AG20443 (cell line): ENCODE measurements at places on chromosomes 5 and 9.

DNA sequence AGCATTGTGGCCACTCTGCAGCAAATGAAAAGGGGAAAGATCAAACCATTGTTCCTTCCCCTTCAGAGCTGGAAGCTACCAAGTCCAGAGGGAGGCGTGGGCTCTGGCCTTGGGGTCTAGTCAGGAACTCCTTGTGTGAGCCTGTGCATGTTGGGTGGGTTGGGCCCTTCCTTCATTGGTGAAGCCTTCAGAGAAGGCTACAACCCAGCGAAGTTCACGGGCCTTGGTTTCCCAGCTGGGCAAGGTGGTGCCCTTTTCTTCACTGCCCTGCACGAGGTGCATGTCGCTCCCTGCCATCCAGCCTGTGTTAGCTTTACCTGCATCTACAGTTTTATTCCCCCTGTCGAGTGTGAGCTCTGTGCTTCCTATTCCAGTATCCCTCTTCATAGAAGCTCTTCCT lies 84.7 kb downstream of the ZNF618 start:
- DNase-seq, result no peak

DNA sequence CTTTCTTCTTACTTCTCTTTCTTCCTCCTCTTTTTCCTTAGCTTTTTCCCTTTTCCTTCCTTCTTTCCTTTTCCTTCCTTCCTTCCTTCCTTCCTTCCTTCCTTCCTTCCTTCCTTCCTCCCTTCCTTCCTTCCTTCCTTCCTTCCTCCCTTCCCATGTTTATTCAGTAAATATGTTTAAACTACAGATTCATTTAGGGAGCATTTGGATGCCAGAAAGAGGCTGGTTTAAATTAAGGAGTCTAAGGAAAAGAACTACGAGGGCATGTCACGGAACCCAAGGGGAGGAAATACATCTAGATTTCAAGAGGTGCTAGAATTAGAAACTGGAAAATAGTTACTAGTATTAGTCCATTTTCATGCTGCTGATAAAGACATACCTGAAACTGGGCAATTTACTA lies 320.0 kb upstream of the ARRDC3 start:
- no peak for DNase-seq

DNA sequence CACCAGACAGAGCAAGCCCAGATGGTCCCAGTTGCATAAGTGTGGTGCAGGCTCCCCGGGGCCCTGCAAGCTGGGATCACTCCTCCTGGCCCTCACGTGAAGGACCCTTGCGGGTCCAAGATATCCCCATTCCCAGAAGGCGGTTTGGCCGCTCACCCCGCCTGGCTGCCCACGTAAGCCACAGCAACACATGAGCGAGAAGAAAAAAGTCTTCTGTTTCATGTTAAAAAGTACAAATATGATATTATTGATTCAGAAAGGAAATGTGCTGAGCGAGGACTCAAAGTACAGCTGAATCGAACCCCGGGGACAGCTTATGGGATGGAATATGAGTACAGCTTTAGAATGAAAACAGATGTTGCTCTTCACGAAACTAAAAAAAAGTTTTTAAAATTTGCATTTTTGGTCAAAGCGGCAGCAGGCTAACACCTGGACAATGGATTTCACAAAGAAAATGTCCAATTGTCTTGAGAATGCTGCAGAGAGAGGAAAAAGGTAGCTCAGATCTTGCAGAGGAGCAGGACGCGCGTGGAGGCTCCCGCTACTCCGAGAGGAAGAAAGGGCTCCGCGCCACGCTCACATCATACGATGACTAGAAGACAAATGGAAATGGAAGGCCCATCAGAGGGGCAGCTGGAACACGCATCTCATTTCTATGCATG lies 427.6 kb downstream of the IRX1 start:
- no peak for DNase-seq

GRCh38 chr9:112852741-112853504 lies 37.8 kb downstream of the SLC46A2 start:
- DNase-seq, result no peak

GRCh38 chr9:7137571-7137970 lies 379.8 kb downstream of the KDM4C start:
- DNase-seq, result no peak

DNA sequence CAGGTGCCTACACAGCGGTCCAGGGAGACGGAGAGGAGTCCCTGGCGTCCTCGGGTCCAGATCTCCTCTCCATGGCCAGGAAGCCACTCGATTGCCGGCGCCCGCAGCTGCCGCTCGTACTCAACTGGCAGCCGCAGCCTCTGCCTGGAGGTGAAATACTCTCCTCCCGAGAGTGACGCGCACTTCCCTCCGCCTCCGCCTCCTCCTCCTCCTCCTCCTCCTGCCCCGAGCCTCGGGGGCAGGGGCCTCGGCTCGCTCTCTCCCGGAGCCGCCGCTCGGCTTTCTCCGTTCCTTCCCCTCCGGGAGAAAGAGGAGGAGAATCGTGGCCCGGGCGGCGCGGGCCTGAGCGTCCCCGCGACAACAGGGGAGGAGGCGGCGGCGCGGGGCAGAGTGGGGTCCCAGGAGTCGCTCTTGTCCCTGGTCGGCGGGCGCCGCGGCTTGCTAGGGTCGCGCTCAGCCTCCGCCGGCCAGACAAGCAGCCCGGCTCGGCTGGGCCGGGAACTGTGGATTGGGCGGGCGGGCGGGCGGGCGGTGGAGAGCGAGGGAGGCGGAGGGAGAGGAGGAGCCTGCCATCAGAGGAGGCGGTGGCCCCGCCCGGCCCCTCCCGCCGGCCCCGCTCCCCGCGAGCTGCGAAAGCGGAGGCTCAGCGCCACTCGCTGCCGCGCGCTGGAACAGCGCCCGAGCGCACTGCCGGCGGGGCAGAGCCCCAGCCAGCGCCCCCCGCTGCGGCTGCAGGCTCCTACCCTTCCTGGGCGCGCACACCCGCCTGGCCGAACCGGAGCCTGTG lies at the start of gene CEMIP2:
Gene CEMIP2, minus strand, starts transcription at position 126 of the 787 bp plus-strand sequence. CDS start 18,140 bp downstream, outside the sequence.
- DNase-seq, result peak; percentile 94

GRCh38 chr5:135008981-135009735 lies 24.9 kb downstream of the PITX1 start:
- DNase-seq, result no peak

GRCh38 chr9:7984203-7984602 lies 184.6 kb upstream of the DMAC1 start:
- no peak for DNase-seq

DNA sequence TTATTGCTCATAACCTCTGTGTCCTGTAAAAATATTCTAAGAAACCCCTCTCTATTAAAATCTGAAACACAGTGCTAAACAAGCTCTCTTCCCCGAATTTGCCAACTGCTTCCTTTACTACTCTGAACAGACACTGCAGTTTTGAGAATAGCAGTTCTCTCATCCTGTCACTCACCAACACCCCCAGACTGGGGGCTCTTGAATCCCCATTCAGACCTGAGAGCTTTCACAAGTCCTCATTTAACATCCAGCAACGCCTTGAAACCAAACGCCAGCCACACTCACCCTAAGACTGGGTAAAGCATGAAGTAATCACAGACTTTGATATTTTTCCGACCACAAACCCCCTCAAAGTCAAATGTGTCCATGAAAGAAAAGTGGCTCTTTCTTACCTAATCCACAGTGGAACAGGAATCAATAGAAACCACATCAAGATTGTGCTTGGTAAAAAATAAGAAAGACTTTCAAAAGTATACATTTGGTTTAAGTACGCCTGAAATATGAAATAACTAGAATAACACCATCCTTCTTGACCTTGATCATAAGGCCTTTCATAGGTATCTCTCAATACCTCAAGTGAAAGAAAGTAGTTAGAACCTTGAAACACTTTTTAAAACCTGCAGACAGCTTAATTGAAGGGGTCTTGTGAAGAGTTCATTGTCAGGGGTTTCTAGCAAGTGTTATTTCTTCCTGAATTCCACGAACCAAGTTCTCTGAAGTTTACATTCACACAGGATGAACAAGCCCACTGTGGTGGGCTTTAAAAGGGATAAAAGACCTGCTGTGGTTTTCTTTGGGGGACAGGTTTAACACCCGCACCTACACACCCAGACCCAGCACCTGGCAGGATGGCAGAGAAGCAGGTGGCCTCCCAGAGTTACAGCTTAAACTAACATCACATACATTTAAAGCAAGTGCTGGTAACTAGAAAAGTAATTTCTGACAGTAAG lies 412.6 kb downstream of the MLLT3 start:
- no peak for DNase-seq

DNA sequence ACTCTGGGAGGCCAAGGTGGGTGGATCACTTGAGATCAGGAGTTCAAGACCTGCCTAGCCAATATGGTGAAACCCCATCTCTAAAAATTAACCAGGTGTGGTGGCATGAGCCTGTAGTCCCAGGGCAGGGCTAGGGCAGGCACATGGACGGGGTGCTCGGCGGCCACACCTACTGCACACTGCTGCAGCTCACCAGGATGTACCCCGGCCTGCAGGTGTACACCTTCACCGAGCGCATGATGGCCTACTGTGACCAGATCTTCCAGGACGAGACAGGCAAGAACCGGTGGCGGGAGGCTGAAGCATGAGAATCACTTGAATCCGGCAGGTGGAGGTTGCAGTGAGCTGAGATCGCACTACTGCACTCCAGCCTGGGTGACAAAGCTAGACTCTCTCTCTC lies 3.2 kb downstream of the ST6GALNAC4 start:
- no peak for DNase-seq

DNA sequence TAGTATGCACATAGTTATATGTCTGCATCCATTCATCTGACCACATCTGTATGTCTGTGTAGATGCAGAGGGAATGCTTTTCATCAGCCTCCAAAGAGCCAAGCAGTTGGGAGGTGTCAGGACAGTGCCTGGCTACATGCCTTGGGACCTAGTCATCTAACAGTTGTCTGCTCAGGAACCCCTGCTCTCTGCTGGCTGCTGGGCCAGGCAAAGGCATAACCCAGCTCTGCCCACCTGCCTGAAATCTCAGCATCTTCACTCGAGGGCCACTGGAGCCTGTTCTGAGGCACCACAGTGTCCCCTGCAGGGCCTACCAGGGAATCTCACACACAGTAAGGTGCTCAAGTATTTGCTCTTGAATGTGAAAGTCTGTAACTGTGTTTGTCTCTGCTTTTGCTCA lies 3.7 kb downstream of the C9orf50 start:
- peak; percentile 72 for DNase-seq

DNA sequence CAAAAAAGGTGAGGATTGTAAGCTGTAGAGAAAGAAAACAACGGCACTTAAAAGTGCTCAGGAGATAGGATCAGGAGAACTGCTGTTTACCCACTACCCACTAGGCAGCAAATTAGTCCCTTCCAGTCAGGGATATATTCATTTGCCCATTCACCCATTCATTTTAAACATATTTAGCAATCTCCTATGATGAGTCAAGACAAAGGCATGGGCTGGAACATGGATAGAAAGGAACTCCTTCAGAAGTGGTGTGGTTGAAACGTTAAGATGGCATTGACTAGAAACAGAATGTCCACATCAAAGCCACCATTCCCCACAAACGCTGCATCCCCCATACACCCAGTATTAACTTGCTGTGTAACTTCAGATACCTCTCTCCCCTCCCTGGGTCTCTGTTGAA lies 225.7 kb downstream of the ASTN2 start:
- DNase-seq, result no peak

GRCh38 chr9:101047848-101048397 lies 19.4 kb downstream of the PLPPR1 start:
- no peak for DNase-seq

GRCh38 chr5:68452286-68452685 lies 236.7 kb downstream of the PIK3R1 start:
- no peak for DNase-seq

GRCh38 chr5:38803246-38803645 lies 42.6 kb upstream of the OSMR start:
- DNase-seq, result no peak

DNA sequence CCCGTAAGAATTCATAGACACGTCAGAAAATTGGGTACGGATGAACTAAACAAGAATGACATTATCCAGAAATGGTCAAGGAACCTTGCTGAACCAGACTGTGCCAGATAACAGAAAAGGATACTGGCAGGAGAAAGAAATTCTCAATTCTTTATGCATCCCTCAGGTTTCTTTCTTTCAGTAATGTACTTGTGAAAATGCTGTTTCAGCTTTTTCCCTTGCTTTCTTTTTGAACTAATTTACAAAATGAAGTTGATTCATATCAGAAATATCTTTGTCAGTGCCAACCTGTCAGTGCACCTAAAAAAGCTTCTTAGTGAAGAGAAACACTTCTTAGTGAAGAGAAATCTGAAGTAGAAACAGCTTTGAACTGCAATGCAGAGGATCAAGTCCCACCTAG lies 643.6 kb upstream of the RORB start:
- no peak for DNase-seq

- peak; percentile 94 for DNase-seq
Measured at GRCh38 chr5:2751592-2752021, at the start of gene IRX2. TSS of gene IRX2 (minus strand) at chr5:2751677. CDS start at chr5:2751413, 264 bp downstream.

- no peak for DNase-seq
Measured at GRCh38 chr5:171979606-171980005, 26.8 kb downstream of the FBXW11 start.

GRCh38 chr5:76443066-76443800 lies 40.1 kb downstream of the IQGAP2 start:
- no peak for DNase-seq

DNA sequence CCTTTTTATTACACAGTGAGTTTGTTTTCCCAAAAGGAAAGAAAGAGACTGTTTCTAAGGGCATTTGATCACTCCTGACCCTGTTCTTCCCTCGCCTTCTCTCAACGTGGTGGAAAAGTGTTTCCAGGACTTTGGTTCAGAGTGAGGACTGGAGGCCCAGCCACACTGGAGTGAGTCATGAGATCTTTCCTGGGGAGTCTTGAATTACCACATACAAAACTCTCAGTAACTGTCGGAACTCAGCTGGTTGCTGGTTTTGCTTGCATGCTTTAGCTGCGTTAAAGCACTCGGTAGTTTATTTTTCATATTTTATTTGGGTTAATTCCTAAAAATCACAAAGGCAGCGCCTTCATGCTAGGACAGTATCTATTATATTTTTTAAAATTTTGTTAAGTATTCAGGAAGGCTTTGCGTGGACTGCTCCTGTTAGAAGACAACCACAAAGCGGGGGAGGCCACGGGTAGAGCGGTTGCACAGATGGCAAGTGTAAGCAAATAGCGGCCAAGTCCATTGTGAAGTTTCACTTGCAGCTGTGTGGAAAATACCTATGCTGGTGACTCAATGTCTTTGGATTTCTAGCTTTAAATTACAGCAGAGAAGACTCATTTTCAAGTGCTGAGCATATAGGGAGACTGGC lies 77.7 kb downstream of the ARSB start:
- peak; percentile 81 for DNase-seq

GRCh38 chr9:114030364-114030763 lies 47.7 kb downstream of the AMBP start:
- peak; percentile 79 for DNase-seq

GRCh38 chr9:98838155-98838867 lies 30.8 kb downstream of the GALNT12 start:
- no peak for DNase-seq

DNA sequence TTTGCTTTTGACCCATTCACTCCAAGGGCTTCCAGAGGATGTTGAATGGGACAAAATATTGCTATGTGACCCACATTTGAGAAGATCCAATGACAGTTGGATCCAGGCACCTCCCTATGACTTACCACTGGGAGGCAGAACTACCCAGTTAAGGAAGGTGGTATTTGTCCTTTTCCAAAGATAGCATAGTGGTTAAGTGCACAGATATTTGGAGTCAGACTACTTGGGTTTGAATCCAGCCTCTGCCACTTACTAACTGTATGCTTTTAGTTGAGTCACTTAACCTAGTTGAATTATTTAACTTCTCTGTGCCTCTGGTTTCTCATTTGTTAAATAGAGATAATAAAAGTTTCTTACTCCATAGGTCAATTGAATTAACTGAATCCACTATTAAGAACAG lies 74.5 kb upstream of the PALM2AKAP2 start:
- no peak for DNase-seq
